Stimulated activated naive CD4-positive, alpha-beta T cell (primary cell): ENCODE measurements at places on chromosomes 12 and 14.

DNA sequence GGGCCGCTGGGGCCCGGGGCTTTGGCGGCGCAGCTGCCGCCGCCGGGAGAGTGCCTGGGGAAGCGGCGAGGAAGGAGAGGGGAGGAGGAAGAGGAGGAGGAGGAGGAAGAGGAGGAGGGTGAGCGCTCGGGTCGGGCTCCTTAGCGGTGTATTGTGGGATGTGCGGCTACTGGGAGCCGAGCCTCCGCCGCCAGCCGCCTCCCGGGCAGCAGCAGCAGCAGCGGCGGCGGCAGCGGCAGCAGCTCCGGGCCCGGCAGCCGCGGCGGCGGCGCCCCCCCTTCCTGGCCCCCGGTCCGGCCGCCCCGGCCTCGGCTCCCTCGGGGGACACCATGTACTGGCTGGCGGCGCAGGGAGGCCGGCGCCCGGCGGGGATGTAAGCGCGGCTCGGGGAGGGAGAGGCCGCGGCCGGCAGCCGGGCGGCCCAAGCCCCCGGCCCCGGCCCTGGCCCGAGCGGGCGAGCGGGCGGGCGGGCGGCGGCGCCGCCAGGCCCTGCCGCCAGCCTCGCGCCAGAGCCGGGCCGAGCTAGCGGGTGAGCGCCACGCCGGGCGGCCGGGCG lies at the start of gene SETD1B:
Gene SETD1B (plus strand): TSS at position 149 of the 556 bp plus-strand sequence. CDS start 729 bp downstream, outside the sequence.
- peak; percentile 37 for DNase-seq

DNA sequence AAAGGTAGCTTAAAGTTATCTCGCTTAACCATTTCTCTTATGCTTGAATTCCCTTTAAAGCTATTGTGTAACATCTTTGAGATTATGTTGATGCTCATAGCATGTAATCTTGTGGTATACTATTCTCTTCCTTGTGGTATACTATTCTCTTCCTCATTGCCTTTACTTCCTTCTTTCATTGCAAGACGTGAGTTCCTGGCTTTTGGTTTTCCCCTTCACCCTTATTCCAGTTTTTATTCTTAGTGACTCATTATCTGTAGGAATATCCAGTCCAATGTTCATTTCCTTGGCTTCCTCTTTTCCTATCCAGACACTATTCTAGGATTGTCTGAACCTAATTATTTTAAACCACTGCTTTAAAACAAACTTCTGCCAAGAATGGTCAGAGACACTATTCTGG lies 564.0 kb downstream of the CCER1 start:
- no peak for DNase-seq

- DNase-seq, result peak; percentile 73
Measured at GRCh38 chr12:94263011-94263811, 114.8 kb downstream of the PLXNC1 start.

DNA sequence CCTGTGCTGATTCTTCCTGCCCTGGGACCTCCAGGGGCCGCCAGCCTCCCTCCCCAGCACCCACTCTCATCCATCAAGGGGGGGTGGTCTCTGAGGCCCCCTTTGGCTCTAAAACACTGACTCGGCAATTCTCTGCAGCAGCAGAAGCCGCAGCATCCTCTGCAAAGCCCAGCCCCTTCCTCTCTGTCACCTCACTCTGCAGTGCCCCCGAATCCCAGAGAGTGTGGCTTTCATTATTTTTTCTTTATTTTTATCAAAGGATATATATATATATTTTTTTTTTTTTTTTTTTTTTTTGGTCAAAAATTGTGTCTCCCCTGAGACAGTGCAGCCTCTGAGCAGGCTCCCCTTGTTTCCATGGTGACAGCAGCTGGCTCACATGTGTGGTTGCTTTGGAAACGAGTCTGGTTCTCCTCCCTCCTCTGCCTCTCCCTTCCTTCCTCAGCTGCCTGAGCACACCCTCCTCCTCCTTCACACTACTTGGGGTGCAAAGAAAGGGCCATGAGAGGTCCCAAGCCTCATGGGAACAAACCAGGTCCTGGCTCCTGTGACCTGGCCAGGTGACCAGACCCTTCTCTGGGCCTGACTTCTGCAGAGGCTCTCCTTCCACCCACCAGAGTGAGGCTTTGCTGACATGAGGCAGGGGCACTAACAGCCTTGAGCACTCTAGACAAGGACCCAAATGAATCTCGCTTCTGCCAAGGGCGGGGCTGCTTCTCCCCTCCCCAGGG lies 100.5 kb downstream of the LRRC74A start:
- DNase-seq, result peak; percentile 60

DNA sequence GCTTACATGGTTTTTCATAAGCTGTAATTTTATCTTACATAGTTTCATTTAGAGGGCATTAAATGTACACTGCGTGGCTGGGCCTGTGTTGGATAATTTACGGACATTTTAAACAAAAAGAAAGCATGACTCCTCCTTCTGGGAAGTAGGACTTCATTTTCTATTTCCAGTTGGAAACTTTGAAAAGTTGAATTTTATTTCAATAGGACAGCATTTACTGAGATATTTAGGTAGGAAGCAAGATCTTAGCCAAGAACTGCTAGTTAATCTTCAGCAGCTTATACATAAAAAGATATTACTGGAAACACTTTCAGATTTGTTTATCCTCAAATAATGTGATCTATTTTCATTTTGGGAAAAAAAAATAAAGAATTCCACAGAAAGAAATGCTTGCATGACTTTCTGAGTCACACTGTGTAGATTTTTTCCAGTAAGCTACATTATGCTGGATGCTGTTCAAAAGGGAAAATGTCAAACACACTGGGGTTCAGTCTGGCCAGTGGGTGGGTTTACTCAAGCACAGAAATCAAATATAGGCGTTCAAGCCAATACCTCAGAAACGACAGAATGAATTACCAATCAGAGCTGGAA lies 239.4 kb upstream of the KRR1 start:
- DNase-seq, result no peak

GRCh38 chr14:101889898-101890297 lies 74.5 kb upstream of the DYNC1H1 start:
- no peak for DNase-seq

GRCh38 chr12:120614848-120615247 lies 25.6 kb upstream of the CABP1 start:
- DNase-seq, result no peak

DNA sequence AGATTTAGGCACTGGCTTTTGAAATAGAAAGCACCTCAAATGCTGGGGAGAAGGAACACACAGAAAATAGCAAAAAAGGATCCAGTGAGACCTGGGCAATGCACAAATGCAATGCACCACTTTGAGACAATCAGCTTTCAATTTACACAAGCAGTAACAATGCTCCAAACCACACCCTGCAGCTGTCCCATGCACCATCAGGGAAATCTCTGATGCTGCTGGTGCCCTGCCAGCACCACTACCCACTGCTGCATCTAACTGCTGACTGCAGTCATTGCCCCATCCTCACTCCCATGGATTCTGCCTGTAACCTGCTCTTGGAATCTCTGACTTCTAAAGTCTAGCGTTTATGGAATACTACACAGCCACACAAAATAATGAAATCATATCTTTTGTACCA lies 21.0 kb upstream of the HMGA2 start:
- DNase-seq, result no peak

GRCh38 chr12:127485528-127485927 lies 781.4 kb upstream of the TMEM132C start:
- no peak for DNase-seq

DNA sequence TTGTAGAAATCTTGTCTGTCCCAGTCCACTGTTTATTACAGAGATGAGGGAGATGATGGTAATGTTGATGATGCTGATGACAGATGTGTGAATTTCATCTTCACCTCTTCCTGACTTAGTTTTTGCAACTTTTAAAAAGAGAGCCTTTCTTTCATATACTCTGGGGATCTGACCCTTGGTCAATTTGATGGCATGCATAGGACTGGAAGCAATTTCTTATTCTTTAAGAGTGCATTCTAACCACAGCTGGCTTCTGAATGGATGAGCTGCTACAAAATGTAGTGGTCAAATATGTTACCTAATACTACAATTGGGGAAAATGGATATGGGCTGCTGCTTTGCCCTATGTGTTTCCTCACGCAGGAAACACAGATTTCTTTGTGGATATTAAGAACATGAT lies 80.8 kb downstream of the MYRFL start:
- no peak for DNase-seq

GRCh38 chr12:2853626-2854025 lies 3.2 kb downstream of the TEX52 start:
- DNase-seq, result peak; percentile 6
